ENCODE measurements at places on chromosomes 13 and 19. TPM values are rescaled to one million over a fixed set of nuclear protein-coding genes. Genes with fewer than 3 reads are reported as not detected.

DGKH gene
- 9.7 TPM for total RNA-seq

CLEC11A gene
- total RNA-seq = 69.0 TPM

PSG6 gene
- not detected for total RNA-seq

LIM2 gene
- not detected for total RNA-seq

ERICH6B gene
- total RNA-seq = not detected

GAPDHS gene
- total RNA-seq = not detected

KCNC3 gene
- 0.53 TPM for total RNA-seq

USE1 gene
- total RNA-seq = 14.5 TPM
